ENCODE measurements at places on chromosomes 13 and 19.

- DNase-seq, result no peak
Observed at GRCh38 chr13:114096811-114097211, 35.6 kb downstream of the RASA3 start.

- no peak for DNase-seq
Observed at GRCh38 chr19:55141696-55142095, 7.3 kb downstream of the TNNT1 start.

DNA sequence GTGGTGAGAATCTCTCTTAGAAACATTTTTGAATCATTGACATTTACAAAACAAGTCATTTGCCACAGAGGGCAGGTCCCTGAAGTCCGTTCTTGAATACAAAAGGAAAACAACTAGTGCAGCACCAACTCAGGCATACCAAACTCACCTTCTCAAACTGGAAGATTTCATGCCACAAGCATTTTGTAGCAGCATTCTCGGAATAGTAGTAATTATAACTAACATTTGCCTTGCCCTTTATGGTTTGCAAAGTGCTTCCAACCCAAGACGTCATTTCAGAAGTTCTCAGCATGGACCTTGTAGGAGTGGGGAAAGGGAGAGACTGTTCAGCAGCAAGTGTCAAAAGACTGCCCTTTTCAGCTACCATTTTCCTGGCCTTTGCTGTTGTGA is 344.6 kb downstream of the RFC3 start:
- no peak for DNase-seq

DNA sequence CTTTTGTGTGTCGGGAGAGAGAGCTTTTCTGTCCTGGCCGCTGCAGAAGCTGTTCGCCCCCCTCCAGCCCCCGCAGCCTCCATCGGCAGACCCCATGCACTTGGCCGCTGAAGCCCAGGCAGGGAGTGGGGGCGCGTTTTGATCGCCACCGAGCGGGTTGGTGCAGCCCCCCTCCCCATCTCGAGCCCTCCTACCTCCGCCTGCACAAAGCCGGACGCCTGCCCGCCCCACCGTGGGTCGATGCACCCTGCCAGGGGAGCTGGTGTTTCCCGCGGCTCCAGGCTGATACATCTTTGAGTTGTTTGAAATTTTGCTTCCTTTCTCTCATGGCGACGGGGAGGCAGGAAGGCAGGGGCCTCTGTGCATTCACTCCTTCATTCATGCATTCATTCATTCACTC is 16.4 kb upstream of the ONECUT3 start:
- no peak for DNase-seq

- DNase-seq, result no peak
Observed at GRCh38 chr19:290372-291005, 714 bp downstream of the PLPP2 start.

GRCh38 chr13:105428811-105429210 is 1106.7 kb downstream of the EFNB2 start:
- DNase-seq, result no peak

Measured in activated CD8-positive, alpha-beta T cell treated with anti-CD3 and anti-CD28 coated beads, Interleukin-2, amount 10 ng/mL, durations not matched to agents 7 days and 5 days (primary cell).